BJ (cell line): ENCODE measurements at places on chromosomes 2 and 18.

GRCh38 chr2:20965221-20965620 is 78.7 kb downstream of the APOB start:
- DNase-seq = no peak

GRCh38 chr18:77948567-77948966 is 698.9 kb downstream of the GALR1 start:
- no peak for DNase-seq

DNA sequence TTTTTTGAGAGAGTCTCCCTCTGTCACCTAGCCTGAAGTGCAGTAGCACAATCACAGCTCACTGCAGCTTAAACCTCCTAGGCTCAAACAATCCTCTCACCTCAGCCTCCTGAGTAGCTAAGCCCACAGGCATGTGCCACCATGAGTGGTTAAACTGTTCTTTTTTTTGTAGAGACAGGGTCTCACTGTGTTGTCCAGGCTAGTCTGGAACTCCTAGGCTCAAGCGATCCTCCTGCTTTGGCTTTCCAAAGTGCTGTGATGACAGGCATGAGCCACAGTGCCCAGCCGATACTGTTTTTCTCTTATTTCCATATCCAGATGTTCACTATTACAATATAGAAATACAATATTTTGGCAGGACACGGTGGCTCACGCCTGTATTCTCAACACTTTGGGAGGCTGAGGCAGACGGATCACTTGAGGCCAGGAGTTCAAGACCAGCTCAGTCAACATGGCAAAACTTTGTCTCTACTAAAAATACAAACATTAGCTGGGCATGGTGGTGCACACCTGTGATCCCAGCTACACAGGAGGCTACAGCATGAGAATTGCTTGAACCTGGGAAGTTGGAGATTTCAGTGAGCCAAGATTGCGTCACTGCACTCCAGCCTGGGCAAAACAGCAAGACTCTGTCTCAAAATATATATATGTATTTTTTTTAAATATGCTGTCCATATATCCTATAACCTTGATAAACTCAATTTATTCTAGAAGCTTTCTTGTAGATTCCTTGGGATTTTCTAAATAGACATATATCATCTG is 24.7 kb downstream of the WDR33 start:
- no peak for DNase-seq

DNA sequence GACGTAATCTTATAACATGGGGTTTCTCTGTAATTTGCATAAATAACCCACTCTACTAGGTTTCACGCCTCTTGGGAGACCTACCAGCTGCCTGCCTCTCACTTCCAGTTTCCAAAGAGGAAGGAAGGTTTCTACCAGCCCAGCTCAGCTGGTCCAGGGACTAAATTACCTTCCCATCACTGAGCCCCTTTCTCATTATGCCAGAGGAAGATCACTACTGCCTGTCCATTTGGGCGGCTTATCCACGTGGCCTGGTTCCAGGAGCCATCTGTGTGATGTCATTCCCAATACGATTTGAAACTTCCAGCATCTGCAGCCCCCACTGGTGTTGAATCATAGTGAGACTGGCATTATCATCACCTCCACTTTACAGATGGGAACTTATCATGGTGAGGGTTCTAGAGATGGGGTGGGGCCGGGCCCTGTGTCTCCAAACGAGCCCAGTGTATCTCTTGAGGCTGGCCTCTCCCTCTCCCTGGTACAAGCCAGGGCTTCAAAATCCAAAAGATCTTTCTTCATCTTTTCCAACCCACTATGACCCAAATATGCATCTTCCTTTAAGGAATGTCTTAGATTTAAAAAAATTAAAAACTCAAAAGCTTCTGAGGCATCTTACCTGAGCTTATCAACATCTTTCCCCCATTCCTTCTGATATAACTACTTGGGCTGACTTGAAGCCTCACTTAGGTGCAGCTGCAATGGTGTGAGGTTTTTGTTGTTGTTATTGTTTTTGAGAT is 140.8 kb downstream of the DDX1 start:
- no peak for DNase-seq

- DNase-seq = no peak
Observed at GRCh38 chr18:60191926-60192325, 180.6 kb downstream of the MC4R start.

DNA sequence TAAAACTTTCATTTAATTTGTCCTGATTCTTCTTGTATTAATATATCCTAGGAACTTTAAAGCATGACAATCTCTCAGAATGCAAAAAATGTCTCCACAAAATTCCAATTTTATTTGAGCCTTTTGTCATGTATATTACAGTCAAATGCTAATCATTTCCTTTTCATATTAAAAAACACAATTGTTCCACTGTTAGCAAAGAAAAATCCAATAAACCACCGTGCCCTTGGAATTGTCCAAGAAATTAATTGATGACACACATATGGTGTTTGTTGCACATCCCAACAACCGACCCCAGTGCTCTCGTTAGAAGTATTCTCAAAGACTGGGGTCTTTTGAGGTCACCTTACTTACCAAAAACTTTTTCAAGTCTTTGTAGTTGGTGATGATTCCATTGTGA is 28.1 kb downstream of the GFPT1 start:
- no peak for DNase-seq

DNA sequence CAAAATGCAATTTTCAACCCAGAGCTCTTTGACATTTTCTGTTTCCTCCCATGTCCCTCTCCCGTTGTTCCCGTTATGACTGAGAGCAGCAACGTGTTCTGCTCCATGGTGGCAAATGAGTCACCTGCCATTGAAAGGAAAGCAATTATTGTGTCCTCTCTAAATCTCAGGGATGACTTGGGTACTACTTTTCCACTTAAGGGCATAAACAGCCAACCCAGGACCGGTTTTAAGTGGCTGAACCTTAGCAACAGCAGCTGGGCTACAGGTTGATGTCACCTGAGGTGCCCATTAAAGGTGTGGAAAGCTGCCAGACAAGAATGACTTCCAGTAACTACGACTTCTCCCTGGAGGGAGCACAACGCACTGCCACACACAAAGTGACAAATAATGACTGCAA is 236.8 kb downstream of the NCKAP5 start:
- no peak for DNase-seq

DNA sequence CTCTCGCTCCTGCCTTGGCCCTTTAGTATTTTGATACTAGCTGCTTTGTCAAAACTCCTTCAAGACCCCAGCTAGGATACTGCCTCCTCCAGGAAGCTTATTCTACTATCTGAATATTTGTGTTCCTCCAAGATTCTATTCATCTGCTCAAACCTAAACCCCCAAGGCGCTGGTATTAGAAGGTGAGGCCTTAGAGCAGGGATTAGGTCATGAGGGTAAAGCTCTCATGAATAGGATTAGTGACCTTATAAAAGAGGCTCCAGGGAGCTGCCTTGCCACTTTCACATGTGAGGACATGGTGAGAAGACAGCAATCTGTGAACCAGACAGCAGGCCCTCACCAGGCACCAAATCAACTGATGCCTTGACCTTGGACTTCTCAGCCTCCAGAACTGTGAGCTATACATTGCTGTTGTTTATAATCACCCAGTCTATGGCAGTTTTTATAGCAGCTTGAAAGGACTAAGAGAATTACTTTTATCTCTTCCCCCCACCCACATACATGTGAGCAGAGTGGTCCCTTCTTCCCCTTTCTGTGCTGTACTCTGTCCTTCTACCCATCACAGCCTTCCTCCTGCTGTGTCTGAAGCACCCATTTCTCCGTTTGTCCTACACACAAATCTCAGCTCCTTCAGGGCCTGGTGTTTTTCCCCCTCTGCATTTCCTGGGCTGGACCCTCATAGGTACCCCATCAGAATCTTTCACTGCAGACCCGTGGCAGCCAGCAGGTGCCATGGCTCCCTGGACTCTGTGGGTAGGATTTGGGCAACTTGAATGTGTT is 54.5 kb downstream of the HS1BP3 start:
- DNase-seq = no peak

DNA sequence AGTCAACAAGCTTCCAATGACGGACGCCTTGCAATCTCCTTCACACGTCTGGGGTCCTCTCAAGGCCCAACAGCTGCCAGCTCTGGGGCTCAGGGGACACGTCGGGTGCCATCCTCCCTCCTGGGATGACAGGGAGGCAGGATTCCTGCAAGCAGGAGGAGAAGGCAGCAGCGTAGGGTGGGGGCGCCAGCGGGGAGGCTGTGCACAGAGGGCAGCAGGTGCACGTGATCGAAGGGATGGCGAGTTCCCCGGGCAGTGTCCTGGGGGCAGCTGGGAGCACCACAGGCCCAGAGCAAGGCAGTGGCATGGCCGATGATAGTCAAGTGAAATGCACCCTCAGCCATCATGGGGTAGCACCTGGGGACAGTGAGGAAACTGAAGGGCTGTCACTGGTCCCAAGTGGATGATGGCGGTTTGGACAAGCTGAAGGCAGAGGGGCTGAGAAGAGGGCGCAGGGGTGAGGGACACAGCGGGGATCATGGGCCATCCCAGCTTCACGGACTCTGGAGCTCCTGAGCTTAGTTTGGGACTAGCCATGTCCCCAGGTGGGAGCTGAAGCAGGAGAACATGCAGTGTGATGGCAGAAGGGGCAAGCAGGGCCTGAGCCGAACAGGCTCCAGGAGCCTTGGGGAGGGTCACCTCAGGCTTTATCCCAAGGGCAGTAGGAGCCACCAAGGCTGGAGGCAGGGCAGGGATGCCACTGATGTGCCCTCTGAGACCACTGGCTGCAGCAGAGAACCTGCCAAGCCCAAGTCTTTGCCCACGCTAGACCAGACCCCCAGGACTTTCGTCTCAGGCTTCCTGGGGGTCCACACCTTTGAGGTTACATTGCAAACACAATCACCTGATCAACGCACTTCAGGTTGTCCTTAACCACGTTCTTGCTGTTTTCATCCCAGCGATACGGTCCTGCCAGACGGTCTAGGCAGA is 16.3 kb upstream of the SNED1 start:
- DNase-seq = no peak

GRCh38 chr18:10252952-10253705 is 201.3 kb upstream of the APCDD1 start:
- DNase-seq = no peak

- DNase-seq = no peak
Observed at GRCh38 chr2:36271266-36271665, 84.3 kb upstream of the CRIM1 start.

DNA sequence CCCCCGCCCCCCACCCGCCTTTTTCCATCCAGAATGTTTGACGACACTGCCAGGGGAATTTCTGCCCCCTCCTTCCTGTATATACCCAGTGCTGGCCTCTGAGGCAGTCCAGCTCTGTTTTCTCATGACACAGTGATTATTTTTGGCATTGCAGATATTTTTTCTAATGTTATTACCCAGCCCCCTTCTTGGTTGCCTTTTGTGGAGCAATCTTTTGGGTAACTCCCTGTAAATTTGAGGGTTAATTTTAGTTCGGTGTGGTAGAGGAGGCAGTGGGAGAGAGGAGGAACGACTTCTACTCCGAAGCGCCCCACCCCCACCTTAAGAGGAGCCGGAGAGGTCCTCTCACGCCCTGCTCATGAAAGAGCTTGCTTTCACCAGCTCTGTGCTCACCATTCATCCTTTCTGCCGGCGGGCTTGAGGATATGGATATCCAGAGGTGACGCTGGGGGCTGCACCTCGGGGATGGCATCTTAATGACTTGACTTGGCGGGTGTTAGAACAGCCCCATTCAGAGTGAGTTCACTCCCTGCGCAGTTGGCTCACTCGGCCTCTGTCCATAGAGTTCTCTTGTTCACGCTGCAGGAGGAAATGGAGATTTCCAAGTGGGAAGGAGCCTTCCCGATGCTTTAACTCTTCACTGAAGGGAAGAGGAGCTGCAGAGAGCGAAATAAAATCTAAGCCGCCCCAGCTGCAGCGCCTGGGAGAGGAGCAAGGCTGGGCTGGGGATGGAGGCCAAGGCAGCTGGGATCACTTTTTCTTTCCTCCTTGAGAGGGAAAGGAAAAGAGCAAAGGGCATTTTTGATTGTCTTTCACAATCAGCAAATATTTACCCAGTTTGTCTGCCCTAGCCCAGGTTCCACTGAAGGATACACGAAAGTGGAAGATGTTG is 38.4 kb downstream of the EPAS1 start:
- DNase-seq = no peak

DNA sequence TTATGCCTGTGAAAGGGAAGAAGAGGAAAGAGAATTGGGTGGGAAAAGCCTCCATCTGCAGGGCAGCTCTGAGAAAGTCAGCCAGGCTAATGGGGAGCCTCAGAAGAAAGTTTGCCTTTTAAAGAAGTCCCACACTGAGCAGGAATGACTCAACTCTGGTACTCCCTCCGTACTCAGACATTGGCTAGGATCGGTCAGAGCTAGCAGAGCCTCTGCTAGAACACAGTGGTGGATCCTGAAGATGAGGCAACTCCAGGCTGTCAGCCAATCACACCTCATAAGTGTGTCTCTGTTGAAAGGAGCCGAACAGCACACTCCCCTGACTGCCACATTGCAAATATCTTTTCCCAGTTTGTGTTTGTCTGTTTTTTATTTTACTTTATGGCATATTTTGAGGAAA is 96.9 kb downstream of the HNRNPLL start:
- DNase-seq = peak; percentile 67

DNA sequence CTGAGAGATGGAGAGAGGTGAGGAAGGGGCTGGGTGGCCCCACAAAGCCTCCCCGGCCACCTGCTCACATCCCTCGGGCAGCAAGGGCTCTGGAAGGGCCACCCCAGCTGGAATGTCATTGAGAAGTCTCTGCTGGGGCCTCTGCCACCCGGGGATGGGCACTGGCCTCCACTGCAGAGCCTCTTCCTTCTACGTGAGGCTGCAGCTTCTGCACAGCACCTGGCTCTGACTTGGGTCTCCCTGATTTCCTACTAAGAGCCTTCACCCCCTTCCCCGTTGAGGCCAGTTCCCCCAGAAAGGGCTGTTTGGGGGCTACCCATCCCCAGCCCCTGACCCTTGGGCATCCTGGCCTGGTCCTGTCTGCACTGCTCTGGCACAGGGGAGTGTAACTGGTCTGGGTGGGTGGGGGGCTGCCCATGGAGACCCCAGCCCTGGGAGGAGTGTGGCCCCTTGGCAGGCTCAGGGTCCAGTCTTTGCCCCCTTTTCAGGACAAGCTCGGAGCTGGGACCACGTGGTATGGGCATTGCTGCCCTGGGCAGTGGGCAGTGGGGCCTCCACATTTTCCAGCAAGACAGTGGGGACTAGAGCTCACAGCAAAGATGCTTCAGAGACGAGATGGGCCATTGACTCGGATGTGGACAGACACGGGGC is 5.6 kb downstream of the PDCD1 start:
- DNase-seq = no peak

- DNase-seq = no peak
Observed at GRCh38 chr2:242027676-242028450, 158.3 kb downstream of the RTP5 start.

DNA sequence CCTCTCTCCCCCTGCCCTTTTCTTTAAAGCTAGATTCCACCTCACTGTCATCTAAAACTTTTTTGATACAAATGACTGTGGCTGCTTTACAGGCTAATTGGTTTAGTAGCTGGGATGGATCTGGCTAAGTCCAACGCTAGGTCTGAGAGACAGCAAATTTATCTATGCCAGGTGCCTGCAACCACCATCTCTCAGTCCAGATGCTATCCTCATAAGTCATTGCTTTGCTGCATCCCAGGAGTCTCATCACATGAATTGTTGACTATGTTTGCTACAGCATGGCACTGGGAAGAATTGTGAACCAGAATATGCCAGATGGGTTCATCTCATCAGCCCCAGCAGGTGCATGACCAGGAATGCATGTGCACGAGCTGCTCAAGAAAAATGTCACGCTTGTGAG is 100.0 kb upstream of the PID1 start:
- no peak for DNase-seq
